ENCODE measurements at places on chromosomes 11 and 22.

GRCh38 chr22:35892192-35892591 lies 136.4 kb downstream of the RBFOX2 start:
- DNase-seq, result no peak

- DNase-seq, result no peak
Measured at GRCh38 chr22:49622241-49623105, 205.2 kb downstream of the BRD1 start.

GRCh38 chr11:11270236-11270775 lies 82.7 kb downstream of the CSNK2A3 start:
- no peak for DNase-seq

DNA sequence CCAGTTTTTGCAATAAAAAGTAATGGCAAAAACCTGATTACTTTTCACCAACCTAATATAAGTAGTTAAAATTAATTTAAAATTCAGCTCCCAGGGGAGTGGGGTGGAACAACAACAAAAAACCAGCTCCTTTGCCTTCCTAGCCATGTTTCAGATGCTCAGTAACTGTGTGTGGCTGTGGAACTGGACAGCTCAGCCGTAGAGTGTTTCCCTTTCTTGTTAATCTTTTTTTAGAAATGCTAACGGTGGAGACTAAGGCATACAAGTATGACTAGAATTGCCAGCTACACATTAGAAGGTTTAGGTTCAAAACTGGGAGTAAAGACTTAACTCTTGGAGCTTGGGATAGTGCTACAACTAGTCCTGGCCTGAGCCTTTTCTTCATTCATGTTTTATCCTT lies 45.0 kb downstream of the PPP6R3 start:
- no peak for DNase-seq

DNA sequence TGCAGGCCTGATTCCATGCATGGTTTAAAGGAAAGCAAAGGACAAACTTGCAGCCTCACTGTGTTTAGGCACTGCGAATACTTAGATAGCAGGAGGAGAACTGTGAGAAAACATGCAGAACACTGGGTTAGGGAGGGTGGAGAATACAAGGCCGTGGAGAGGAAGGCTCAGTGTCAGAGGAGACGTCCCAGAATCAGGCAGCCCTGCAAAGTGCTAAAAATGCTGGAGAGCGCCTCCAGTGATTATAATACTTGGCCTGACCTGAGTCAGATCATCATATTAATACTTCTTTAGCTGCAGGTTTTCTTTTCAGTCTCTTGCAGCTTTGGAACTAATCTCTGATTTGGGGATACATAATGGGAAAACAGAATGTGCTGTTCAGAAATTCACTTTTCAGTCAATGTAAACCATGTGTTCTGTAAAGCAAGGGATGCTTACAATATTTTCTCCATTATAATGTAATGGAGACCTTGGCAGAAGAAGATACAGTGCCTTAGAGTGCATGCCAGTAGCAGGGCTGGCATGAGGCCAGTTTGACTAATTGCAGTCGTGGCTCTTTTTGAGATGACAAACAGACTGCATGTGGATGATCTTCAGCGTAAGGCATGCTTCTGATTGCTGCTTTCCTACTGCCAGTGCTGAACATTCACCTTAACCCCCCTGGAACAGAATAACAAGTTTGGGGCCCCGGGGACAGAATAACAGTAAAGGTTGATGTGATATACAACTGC lies 16.8 kb downstream of the EXT2 start:
- DNase-seq, result no peak

- no peak for DNase-seq
Measured at GRCh38 chr11:65297026-65297672, 17.5 kb upstream of the CDC42EP2 start.

- no peak for DNase-seq
Measured at GRCh38 chr22:28582806-28583205, 96.8 kb downstream of the TTC28 start.

DNA sequence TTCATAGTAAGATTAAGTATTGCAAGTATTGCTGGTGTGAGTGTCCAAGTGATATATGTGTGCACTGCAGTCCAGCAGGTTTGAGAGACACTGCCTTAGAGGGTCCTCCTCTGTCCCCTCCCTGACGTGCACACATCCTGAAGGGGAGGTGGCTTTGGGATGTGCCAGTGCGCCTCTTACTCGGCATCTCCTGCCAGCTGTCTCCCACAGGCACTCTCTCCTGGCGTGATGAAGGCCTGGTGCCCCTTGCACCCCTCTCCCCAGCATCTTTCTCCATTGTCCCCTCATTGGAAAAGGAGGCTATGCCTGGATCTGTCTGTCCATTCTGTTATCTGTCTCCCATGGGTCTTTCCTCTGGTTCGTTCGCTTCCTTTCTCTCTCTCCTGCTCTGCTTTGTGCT lies 24.2 kb downstream of the GTPBP1 start:
- DNase-seq, result no peak

DNA sequence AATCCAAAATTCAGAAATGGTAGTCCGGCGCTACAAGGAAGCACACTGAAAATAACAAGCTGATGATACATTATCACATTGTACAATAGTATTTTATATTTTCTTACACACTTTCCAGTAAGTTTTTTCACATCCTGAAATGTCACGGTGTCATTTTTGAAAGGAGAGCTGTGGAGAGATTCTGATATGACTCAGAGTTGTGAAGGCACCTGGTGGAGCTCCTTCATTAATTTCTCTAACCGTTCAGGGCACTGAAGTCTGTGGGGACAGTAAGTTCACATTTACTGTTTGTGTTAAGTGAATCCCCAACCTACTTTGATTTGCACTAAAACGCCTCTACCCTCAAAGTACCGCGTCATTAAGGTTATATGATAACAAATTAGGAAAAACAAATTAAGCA lies 13.3 kb downstream of the LDHAL6A start:
- no peak for DNase-seq

GRCh38 chr22:22079404-22080148 lies 97.0 kb upstream of the TOP3B start:
- DNase-seq, result no peak

DNA sequence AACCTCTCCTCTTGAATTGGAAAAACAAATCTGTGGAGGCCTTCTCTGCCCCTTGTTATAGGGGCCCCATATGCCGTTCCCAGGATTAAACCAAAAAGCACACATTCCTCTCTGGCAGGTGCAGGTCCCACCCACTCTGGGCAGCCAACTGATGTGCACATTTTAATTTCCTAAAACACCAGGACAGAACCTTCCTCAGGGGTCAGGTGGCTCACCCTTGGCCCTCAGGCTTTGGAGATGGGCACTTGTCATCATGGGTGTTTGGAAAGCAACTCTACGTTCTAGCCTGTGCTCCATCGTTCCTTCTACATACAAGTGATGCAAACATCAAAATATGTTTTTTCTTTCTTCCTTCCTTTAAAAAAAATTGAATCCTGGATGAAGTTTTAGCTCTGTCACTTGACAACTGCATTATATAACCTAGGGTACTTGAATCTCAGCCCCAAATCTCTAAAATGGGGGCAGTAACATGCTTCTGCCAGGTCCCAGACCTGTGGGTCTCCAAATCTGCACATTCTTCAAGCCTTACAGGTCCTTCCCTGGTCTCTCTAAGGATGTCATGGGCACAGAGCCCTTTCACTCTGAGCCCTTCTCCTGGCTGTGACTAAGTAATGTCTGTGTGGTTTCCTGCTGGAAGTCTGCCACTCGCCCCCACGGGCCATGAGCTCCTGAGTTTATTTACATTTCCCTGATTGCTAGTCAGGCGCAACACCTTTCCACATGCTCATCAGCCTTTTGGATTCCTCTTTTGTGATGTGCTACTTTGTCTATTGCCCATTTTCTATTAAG lies 43.8 kb downstream of the KCNQ1OT1 start:
- DNase-seq, result no peak

GRCh38 chr11:106642331-106642730 lies 375.9 kb downstream of the GUCY1A2 start:
- no peak for DNase-seq

- no peak for DNase-seq
Measured at GRCh38 chr11:104090767-104091166, 54.3 kb downstream of the DDI1 start.

- peak; percentile 51 for DNase-seq
Measured at GRCh38 chr11:118691926-118692830, 12.7 kb upstream of the TREH start.

- DNase-seq, result no peak
Measured at GRCh38 chr11:39341461-39341860, 2118.0 kb downstream of the LRRC4C start.

GRCh38 chr11:28836285-28837081 lies 728.3 kb downstream of the METTL15 start:
- DNase-seq, result no peak

GRCh38 chr11:40290171-40290631 lies 1169.3 kb downstream of the LRRC4C start:
- DNase-seq, result no peak

DNA sequence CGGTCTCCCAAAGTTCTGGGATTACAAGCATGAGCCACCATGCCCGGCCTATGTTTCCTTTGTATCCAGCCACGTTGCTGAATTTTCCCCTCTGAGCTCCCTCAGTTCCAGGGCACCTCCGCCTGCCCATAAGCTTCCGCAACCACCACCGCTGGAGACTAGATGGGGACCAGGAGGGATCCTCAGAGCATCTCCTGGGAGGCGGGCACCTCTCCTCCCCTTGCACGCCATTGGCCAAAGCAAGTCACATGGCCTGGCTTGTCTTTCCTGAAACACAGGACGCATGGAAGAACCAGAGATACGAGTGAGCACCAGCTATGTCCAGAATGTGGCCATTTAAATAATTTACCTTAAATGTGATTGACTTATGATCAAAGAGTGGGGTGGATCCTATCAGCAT lies 388.3 kb downstream of the BRD1 start:
- DNase-seq, result no peak

- DNase-seq, result no peak
Measured at GRCh38 chr11:88320149-88320559, 17.4 kb downstream of the CTSC start.

DNA sequence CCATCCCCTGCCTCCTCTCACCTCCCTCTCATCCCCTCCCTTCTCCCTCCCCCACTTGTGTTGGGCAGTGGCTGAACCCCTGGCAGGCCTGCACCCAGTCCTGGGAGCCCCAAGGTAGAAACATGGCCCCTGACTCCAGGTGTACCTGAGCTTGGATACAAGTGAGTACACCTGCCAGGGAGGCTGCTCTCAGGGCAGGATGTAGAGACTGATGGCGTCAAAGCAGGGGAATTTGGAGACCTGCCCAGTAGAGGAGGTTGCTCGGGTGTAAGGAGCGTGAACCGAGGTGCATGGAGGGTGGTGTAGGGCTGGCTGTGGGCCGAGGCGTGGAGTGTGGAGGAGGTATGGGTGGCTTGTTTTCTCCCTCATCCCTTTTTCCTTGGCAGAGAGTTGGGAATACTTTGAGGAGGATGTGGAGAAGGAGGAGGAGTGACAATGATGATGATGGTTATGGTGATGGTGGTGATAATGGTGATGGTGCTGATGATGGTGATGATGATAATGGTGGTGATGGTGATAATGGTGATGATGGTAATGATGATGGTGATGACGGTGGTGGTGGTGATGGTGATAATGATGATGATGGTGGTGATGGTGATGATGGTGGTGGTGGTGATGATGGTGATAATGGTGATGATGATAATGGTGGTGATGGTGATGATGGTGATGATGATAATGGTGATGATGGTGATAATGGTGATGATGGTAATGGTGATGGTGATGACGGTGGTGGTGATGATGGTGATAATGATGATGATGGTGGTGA lies 12.3 kb downstream of the MRGPRG start:
- DNase-seq, result no peak

DNA sequence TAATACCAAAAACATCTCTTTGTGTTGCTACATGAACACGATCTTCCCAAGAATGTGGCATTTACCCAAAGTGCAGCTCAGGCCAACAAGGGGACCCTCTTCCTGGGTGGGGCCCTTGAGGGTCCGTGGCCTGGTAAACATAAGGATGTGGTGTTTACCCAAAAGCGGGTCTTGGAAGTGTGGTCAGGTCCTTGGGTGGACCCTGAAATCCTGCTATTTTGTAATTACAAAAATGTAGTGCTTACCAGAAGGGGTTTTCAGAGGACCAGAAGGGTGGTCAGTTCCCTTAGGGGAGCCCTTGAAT lies 87.8 kb upstream of the PRDM11 start:
- DNase-seq, result no peak

DNA sequence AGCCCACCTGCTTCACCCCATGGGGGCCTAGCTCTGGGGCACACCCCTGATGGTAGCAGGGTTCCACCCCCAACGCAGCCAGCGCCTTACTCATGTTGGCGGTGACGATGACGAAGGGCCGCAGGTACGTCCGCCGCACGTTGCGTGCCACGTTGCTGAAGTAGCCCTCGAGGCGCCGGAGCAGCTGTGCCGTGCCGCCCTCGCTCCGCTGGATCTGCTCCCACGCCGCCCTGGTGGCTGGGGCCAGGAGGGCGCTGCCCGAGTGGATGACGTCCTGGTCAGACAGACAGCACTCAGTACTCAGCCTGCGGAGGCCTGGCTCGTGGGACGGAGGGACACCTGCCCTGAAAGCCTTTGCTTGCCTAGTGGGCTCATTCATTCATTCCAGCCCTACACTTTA lies 50.8 kb downstream of the TRMU start:
- no peak for DNase-seq

- no peak for DNase-seq
Measured at GRCh38 chr22:45329530-45329936, 19.8 kb downstream of the FAM118A start.

GRCh38 chr11:132184079-132184478 lies 813.7 kb downstream of the NTM start:
- DNase-seq, result no peak

GRCh38 chr22:33565580-33565995 lies 354.7 kb downstream of the LARGE1 start:
- no peak for DNase-seq

GRCh38 chr11:5348551-5349194 lies 2.6 kb upstream of the OR51B6 start:
- no peak for DNase-seq
